Activated effector memory CD4-positive, alpha-beta T cell treated with anti-CD3 and anti-CD28 coated beads, Interleukin-2, amount 50 U/mL, for 16 hours (primary cell): ENCODE measurements at places on chromosomes 6 and 20.

DNA sequence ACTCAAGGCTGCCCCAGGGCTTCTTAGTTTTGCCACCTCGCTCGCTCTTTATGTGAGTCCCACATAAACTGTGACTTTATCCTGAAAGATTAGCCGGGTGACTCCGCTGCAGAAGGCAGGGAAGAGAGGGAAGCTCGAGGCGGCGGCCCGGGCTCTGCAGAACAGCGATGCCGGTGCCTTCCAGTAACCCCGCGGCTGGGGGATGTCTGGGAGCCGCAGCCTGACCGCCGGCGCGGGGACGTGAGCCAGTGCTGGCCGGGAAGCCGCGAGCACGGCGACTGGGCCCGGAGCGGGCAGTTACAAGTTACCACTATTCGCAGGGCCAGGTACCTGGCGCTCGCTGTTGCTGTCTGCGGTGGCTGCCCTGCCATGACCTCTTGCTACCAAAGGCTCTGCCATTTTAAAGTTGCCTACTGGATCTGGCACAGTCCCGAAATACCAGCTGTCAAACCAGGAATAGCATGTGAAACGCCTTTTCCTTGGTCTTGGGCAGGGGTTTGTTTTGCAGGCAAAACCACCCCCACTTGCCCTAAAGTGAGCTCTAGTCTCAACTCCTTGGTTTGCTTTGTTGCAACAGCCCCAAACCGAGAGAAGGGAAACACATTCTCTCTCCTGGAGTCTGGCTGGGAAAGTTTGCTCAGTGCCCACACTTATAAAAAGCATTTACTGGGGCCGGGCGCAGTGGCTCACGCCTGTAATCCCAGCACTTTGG is 124.0 kb upstream of the SLC2A12 start:
- DNase-seq, result no peak

DNA sequence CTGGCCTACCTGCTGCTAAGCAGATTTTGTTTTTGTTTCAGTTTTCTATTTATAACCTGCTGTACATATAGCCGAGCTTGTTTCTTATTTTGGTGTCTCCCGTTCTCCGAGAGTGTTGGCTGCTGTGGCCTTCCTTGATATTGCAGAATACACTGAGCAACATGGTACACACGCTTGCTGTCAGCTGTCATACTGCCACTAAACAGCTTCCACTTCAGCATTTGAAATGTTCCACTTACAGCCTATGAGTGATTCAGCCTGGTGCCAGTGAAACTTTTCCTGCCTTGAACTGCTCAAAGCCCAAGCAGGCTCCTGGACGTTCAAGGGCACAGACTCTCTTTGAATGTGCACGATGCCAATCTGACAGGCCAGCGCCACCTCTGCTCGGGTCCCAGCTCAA is 87.1 kb downstream of the PSMG4 start:
- no peak for DNase-seq

- no peak for DNase-seq
Measured at GRCh38 chr6:33885132-33886057, 81.6 kb upstream of the MLN start.

- no peak for DNase-seq
Measured at GRCh38 chr6:108556250-108556649, 4.5 kb upstream of the FOXO3 start.

DNA sequence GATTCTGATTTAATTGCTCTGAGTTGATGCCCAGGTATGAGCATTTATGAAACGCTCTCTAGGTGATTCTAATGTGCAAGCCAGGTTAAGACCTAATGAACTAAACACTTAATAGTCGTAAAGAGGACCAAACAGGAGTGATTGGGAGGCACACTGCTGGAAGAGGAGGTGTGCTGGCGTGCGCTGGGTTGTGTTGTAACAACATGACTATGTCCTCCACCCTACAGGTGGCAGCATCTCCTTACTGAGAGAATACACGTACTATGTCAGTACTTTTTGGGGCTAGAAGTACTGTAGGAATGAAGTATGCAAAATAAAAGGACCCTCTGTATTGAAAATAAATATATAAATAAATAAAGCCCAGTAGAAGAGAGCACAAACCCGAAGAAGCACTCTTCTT is 11.9 kb downstream of the C6orf89 start:
- no peak for DNase-seq

DNA sequence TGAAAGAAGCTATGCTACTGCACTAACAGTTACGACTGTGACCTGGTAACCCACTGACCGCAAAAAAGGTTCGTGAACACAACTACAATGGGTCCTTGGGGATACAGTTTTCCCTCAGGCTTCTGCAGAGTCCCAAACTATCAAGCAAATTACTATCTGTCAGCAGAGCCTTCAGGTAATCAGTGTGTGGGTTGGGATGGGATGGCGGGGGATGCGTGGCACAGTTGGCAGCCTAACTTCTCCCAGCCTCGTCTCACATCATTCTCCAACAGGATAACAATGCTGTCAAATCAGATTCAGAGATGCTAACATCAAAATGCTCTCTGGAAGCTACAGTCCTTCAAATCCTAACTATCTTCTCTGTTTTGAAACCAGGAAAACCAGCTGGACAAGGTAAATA is 102.3 kb downstream of the EPM2A start:
- no peak for DNase-seq

GRCh38 chr6:97053643-97054411 is 129.3 kb downstream of the KLHL32 start:
- DNase-seq, result no peak

- no peak for DNase-seq
Measured at GRCh38 chr20:18672834-18673233, 85.0 kb downstream of the DTD1 start.

DNA sequence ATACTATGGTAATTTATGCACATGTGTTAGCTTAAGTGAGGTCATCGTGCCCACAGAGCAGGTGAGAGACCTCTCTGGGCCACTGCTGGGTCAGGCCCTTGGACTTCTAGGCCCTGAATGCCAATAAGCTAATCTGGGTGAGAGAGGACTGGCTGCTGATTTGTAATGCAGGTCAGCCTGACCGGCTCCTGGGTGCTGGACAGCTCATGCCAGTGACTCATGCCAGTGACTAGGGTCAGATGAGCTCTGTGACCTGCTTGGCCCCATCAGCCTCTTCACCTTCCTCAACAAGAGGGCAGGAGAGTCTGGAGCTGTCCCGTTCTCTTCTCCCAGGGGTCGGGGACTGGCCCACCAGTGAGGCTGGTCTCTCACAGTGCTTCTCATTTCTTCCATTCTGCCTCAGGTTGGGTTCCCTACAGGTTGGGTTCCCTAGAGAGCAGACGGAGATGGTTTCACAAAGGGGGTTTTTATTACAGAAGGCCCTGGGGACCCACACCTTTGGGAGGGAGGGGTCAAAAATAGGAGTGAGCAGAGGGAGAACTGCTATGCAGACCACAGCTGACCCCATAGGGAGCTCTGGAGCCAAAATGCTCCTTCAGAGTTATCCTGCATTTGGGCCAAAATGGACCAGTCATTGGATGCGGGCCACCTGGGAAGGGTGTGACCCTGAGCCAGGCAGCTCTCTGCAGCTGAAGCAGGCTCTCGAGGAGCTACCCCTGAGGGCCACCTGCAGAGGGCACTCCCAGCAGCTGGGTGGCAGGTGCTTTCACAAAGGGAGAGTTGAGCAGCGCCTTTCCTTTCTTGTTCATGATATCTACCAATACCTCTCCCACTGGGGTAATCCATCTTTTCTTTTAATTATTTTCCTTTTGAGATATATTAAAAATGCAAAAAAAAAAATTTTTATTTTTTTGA is 2.2 kb upstream of the OXT start:
- no peak for DNase-seq

- no peak for DNase-seq
Measured at GRCh38 chr20:62066983-62067433, 1.3 kb upstream of the TAF4 start.

- no peak for DNase-seq
Measured at GRCh38 chr6:167232356-167232755, 58.8 kb upstream of the UNC93A start.

DNA sequence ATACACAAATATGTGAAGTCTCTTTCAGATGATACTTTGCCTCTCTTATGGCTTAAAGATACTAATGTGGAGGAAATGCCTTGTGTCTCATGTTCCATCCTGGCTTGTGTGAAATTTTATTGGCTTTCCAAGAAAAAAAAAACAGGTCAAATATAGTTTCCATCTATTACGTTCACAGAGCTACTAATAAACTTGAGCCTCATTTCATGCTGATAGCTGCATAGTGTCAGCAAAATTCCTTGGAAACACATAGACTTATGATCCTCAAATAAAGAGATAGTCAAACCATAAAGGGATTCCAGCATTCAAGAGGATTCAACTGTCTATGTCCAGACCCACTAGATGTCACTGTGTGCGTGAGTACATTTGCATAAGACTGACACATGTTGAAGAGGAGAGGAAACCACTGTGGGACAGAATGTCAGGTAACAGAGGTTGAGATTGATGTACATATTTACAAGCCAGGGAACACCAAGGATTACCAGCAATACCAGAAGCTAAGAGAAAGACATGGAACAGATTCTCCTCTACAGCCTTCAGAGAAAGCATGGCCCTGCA is 266.6 kb downstream of the COL12A1 start:
- DNase-seq, result no peak

- DNase-seq, result no peak
Measured at GRCh38 chr20:24829649-24830370, 119.3 kb upstream of the CST7 start.

- DNase-seq, result no peak
Measured at GRCh38 chr20:63051911-63052310, 45.1 kb upstream of the BHLHE23 start.

GRCh38 chr6:29834564-29835436 is 7.2 kb downstream of the HLA-G start:
- peak; percentile 85 for DNase-seq

GRCh38 chr20:36862857-36863668 is 12.9 kb upstream of the TLDC2 start:
- DNase-seq, result peak; percentile 63

DNA sequence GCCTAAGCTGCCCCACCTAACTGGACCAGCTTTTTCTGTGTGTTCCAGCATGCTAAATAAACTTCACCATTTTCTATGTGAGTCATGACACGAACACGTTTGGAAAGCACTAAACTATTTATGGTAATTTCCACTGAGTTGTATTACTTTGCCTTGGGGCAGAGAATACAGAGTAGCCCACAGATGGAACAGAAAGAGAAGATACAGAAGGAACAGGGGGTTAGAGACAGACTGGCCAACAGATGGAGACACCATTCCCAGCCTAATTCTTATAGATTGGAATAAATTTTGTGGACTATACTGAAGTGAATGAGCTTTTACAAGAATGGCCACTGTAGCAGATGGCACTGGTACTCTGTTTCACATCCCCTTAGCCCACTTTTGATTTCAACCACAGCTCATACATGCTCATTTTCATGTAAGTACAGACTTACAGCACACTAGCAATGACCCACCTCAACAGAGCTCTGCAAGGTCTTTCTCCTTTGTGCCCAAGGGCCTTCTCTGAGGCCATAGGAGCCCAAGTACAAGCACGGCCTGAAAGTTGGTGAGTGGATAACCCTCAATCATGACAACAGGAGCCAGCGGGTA is 13.1 kb upstream of the NT5DC1 start:
- DNase-seq, result no peak

DNA sequence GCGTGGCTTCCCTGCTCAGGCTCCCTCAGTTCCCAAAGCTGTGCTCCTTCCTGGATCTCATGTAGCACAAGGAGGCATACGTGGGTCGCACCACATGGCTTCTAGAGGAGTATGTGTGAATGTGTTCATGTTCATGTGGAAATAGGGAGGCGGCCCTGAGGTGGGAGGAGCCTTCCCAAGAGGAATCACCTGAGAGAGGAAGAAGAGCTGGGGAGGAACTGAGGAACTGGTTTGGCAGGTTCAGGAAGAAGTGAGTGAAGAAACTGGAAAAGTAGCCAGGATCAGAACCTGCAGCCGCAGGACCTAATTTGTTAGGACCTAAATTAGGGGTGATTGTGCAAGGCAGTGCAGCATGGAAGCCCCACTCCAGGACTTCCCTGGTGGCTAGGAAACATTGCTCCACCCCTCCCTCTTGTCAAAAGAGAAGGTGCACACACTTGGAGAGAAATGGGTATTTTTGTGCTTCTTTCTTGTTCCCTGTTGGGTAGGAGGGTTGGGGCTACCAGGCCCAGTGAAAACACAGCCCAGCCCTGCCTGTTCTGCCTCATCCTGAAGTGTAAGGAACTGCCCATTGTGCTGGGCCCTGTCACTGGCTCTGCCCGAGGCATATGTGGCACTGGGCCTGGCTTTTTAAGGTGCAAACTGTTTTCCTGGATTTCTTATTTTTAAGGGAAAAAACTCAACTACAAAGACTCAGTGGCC is 20.7 kb downstream of the SYNJ2 start:
- peak; percentile 59 for DNase-seq
